ENCODE measurements at places on chromosomes 11 and 22. TPM values are rescaled to one million over a fixed set of nuclear protein-coding genes. Genes with fewer than 3 reads are reported as not detected.
A peak's percentile ranks its signal among the peaks of the same experiment; 100 is the strongest.

GRCh38 chr22:44838316-44839016 lies 86.1 kb downstream of the ARHGAP8 start:
- H3K27me3 ChIP-seq: peaks cover 3% of the 10 kb centered on the region
- H3K27ac ChIP-seq: no peak overlapping the region
- H3K36me3 ChIP-seq: no peaks in the 10 kb centered on the region
- no peak for DNase-seq
- H3K4me3 ChIP-seq: no peak overlapping the region

OPCML gene
- total RNA-seq: not detected

PTPRCAP gene
- total RNA-seq: 109 TPM

RAB3IL1 gene
- 0.24 TPM for total RNA-seq

REXO2 gene
- 111 TPM for total RNA-seq

DNA sequence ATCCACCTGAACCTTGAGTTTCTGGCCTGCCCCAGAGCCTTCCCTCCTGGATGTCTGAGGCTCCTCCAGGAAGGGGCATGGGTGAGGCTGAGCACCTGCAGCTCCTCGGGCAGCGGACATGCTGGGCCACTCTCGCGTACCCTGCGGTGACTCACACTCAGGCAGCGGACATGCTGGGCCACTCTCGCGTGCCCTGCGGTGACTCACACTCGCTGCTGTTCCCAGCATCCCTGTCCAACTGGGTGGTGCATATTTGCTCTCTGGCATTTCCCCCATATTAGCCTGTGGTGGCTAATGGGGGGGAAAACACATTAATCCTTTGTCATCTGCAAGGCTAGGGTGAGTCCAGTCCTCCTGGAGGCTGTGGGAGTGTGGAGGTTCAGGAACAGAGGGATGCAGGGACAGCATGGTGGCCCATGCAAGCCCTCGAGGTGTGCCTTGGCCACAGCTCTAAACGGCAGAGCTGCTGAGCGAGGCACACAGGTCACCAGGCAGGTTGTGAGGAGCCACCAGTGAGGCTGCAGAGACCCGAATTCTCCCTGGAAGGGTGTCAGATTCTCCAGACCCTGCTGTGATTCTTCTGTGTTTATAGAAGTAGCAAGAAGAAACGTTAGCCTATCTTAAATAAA lies 728.1 kb downstream of the BRD1 start:
- no peak overlapping the region for H3K27ac ChIP-seq
- no peak for DNase-seq
- no peaks in the 10 kb centered on the region for H3K4me1 ChIP-seq
- no peaks in the 10 kb centered on the region for H3K36me3 ChIP-seq

UPK3A gene
- not detected for total RNA-seq

GRCh38 chr11:27648840-27649239 lies 51.4 kb downstream of the BDNF start:
- no peaks in the 10 kb centered on the region for H3K36me3 ChIP-seq
- no peaks in the 10 kb centered on the region for H3K27me3 ChIP-seq
- no peaks in the 10 kb centered on the region for H3K4me1 ChIP-seq
- DNase-seq: no peak
- H3K4me3 ChIP-seq: no peak overlapping the region

DNA sequence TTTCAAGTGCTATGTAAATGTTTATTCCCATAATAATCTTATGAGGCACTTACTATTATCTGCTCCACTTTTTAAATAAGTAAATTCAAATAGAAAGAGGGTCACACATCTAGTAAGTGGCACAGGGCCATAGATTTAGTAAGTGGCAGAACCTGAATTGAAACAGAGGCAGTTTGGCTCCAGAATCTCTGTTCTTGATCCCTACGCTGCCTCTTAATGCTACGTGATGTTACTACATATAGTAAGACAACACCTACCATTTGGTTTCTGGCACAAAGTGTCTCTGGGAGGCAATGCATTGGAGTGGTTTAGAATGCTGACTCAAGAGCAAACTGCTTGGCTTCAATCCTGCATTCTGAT lies 1018.3 kb downstream of the DLG2 start:
- H3K27me3 ChIP-seq: no peaks in the 10 kb centered on the region
- DNase-seq: no peak
- H3K27ac ChIP-seq: no peak overlapping the region
- H3K4me3 ChIP-seq: no peak overlapping the region
- H3K36me3 ChIP-seq: no peaks in the 10 kb centered on the region
- H3K4me1 ChIP-seq: no peaks in the 10 kb centered on the region

MMP3 gene
- not detected for total RNA-seq

GRCh38 chr11:91997226-91997625 lies 227.4 kb upstream of the FAT3 start:
- no peak for DNase-seq
- no peaks in the 10 kb centered on the region for H3K27me3 ChIP-seq
- H3K36me3 ChIP-seq: no peaks in the 10 kb centered on the region
- H3K27ac ChIP-seq: no peak overlapping the region

INS gene
- total RNA-seq: not detected

DNA sequence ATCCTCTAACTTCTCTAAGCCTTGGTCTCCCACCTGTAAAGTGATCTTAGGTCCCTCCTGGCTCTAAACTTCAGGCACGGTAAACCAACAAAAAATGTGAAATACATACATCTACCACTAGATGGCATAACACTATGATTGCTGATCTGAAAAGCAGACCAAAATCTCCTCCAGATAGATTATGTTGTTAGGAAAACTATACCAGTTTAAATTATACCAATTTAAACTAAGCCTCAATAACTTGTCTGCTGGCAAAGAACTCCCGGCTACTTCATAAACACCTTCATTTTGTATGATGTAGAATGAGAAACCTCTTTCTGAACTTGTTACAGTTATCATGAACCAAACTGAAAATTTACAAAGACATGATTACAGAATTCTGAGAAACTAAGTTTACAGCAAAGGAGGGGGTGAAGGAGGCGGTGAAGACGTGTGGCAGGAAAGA lies 85.9 kb downstream of the SBF2 start:
- H3K27ac ChIP-seq: no peak overlapping the region
- no peak for DNase-seq
- H3K36me3 ChIP-seq: no peaks in the 10 kb centered on the region

DNA sequence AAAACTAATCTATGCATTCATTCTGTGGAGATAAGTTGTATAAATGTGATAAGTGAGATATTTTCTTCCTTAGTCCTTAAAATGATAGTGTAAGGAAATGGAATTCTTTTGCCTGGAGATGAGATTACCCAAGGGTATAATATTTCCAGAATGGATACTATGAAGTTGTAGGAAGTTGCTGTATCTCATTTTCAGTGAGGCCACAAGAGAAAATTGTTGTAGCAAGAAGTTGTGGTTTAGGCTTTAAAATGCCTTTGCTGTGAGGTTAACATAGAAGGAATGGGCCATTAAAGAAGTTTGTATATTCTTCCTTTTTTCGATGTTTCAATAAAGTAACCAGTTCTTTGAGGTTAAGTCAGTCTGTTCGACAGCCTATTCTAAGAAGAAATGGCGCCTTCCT lies 50.7 kb upstream of the LIN7C start:
- H3K4me1 ChIP-seq: no peaks in the 10 kb centered on the region
- DNase-seq: no peak
- no peak overlapping the region for H3K4me3 ChIP-seq
- H3K27me3 ChIP-seq: no peaks in the 10 kb centered on the region
- no peak overlapping the region for H3K27ac ChIP-seq

PATE4 gene
- not detected for total RNA-seq

DNA sequence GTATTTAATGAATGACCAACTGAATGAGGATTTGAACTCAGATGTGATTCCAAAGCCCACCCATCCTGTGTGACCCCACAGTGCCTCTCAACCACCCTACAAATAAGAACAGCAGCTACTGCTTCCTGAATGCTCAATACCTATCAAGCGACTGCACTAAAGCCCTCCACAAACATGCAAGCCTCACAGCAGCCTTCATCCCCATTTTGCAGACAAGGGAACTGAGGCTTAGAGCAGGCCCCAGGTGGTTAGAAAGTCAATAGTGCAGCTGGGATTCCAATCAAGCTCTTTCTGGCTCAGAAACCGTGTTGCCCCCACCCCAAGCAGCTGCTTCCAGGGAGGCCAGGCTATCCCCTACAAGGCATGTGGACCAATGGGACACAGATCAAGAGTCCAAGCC lies 57.2 kb downstream of the SMCO4 start:
- H3K27ac ChIP-seq: no peak overlapping the region
- no peaks in the 10 kb centered on the region for H3K4me1 ChIP-seq
- H3K27me3 ChIP-seq: no peaks in the 10 kb centered on the region
- H3K36me3 ChIP-seq: no peaks in the 10 kb centered on the region
- H3K4me3 ChIP-seq: no peak overlapping the region
- DNase-seq: no peak

ACTN3 gene
- total RNA-seq: not detected

GRCh38 chr11:63699896-63700295 lies 18.6 kb downstream of the RTN3 start:
- H3K27me3 ChIP-seq: no peaks in the 10 kb centered on the region
- peaks cover 7% of the 10 kb centered on the region for H3K4me1 ChIP-seq
- no peak overlapping the region for H3K27ac ChIP-seq
- no peak overlapping the region for H3K4me3 ChIP-seq
- peaks cover 6% of the 10 kb centered on the region for H3K36me3 ChIP-seq
- DNase-seq: no peak

OR5AL1 gene
- not detected for total RNA-seq

PPP6R3 gene
- total RNA-seq: 157 TPM

- no peak for DNase-seq
- no peak overlapping the region for H3K27ac ChIP-seq
- H3K4me1 ChIP-seq: peaks cover 11% of the 10 kb centered on the region
- peaks cover 3% of the 10 kb centered on the region for H3K36me3 ChIP-seq
- H3K4me3 ChIP-seq: no peak overlapping the region
Observed at GRCh38 chr11:57340039-57340615, 2.0 kb downstream of the P2RX3 start.

GAB4 gene
- not detected for total RNA-seq

GRCh38 chr11:113160808-113161124 lies 153.6 kb upstream of the TTC12 start:
- no peaks in the 10 kb centered on the region for H3K4me1 ChIP-seq
- H3K36me3 ChIP-seq: no peaks in the 10 kb centered on the region
- H3K27me3 ChIP-seq: no peaks in the 10 kb centered on the region

GRAMD1B gene
- total RNA-seq: 155 TPM

DNA sequence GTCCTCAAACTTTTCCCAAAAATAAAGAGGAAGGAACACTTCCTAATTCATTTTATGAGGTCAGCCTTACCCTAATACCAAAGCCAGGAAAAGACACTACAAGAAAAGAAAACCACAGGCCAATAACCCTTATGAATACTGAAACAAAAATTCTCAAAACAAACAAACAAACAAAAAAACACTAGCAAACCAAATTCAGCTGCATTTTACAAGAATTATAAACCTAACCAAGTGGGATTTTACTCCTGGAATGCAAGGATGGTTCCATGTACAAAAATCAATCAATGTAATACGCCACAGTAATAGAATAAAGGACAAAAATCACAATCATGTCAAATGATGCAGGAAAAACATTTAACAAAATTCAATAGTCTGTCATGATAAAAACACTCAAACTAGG lies 13.3 kb downstream of the ARVCF start:
- DNase-seq: no peak
- H3K4me1 ChIP-seq: no peaks in the 10 kb centered on the region
- H3K36me3 ChIP-seq: no peaks in the 10 kb centered on the region
- H3K4me3 ChIP-seq: no peak overlapping the region
- H3K27me3 ChIP-seq: peaks cover 8% of the 10 kb centered on the region
- H3K27ac ChIP-seq: no peak overlapping the region

CCDC116 gene
- total RNA-seq: 0.73 TPM

CCDC188 gene
- total RNA-seq: not detected

DNA sequence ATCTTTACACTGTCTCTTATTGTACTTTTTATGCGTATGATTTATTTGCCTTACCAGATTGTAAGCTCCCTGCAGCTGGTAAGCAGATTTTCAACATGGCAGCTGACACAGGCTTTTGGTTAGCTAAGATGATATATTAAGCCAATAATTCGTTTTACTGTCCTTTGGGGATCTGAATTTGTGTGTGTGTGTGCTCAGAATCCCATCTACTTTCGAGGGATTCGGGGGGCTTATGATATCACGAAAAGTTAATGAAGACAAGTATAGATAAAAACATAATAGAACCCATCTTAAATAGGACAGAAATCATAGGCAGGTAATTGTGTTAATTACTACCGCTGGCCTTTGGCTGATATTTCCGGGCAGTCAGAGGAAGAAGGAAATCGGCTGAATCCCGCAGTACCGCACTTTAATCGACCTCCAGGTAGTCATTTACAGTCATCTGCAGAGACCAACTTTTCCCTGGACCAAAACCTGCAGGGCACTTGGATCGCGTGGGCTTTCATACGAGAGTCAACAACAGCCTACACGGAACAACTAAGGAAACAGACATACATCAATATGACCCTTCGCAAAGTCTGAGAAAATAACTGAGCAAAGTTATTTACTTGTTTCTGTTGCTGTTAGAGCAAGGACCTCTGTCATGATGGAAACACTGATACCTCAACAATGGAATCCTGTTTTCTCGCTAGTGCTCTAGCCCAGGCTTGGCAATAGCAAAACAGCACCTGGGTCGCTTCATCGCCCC lies 802 bp downstream of the KBTBD3 start:
- peaks cover 23% of the 10 kb centered on the region for H3K36me3 ChIP-seq
- H3K4me1 ChIP-seq: peaks cover 54% of the 10 kb centered on the region
- H3K27ac ChIP-seq: peak overlapping the region; percentile 95
- no peaks in the 10 kb centered on the region for H3K27me3 ChIP-seq
- H3K4me3 ChIP-seq: peak overlapping the region; percentile 96

- H3K27ac ChIP-seq: no peak overlapping the region
- no peak for DNase-seq
- no peaks in the 10 kb centered on the region for H3K4me1 ChIP-seq
Observed at GRCh38 chr11:94941131-94941530, 32.2 kb downstream of the CWC15 start.

DNA sequence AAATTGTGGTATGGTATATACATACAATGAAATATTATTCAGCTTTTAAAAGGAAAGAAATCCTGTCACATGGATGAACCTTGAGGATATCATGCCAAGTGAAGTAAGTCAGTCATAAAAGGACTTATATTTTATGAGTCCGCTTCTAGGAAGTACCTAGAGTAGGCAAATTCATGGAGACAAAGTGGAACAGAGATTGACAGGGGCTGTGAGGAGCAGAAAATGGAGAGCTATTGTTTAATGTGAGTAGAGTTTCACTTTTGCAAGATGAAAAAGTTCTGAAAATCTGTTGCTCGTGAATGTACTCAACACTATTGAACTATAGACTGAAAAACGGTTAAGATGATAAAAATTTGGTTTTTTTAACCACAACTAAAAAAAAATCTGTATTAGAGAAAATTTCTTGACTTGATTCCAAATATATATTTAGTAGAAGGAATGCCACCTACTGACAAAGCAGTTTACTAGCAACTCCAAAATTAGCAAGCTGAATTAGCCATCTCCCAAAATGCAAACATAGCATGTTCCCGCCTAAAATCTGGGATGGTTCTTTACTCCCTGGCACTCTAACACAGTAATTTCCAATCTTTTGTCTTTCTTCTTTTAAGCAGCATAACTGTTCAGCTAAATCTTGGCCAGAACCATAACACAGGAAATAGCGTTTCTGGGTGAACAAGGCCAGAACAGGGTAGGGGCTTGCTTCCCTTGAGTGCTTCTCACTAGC lies 1.5 kb downstream of the UFD1 start:
- H3K27me3 ChIP-seq: no peaks in the 10 kb centered on the region
- peak overlapping the region; percentile 87 for H3K4me3 ChIP-seq
- peaks cover 42% of the 10 kb centered on the region for H3K4me1 ChIP-seq
- peak overlapping the region; percentile 78 for H3K27ac ChIP-seq
- peaks cover 21% of the 10 kb centered on the region for H3K36me3 ChIP-seq

- H3K36me3 ChIP-seq: no peaks in the 10 kb centered on the region
- H3K4me3 ChIP-seq: no peak overlapping the region
- H3K27me3 ChIP-seq: peaks cover 12% of the 10 kb centered on the region
- no peaks in the 10 kb centered on the region for H3K4me1 ChIP-seq
- no peak overlapping the region for H3K27ac ChIP-seq
- DNase-seq: no peak
Observed at GRCh38 chr22:35777335-35777975, 59.8 kb downstream of the APOL5 start.

TIRAP gene
- total RNA-seq: 13.0 TPM

DRICH1 gene
- total RNA-seq: 0.34 TPM

All from activated T-helper 1 cell treated with anti-CD3 and anti-CD28 coated beads, Interleukin-12 subunit alpha, Interleukin-12 subunit beta, Interleukin-2, Interleukin-4 antibody, amounts not matched to agents 30 ng/mL and 10 ng/mL and 1 ng/mL, durations not matched to agents 14 hours and 24 hours and 36 hours (primary cell).